ENCODE measurements at places on chromosomes 3 and 15. TPM values are rescaled to one million over a fixed set of nuclear protein-coding genes. Genes with fewer than 3 reads are reported as not detected.

BOC gene
- total RNA-seq: 11.3 TPM

PLA2G4E gene
- total RNA-seq: not detected

SLC51B gene
- not detected for total RNA-seq

CTNNB1 gene
- total RNA-seq: 488 TPM

PAK6 gene
- total RNA-seq: not detected

TTLL13 gene
- not detected for total RNA-seq

SLC9A9 gene
- 2.5 TPM for total RNA-seq

OR5K2 gene
- total RNA-seq: not detected

ADAM10 gene
- 148 TPM for total RNA-seq

KCNH8 gene
- not detected for total RNA-seq

HGD gene
- total RNA-seq: not detected

AGTR1 gene
- total RNA-seq: 2.2 TPM

CSPG4 gene
- total RNA-seq: 595 TPM

PLA2G4D gene
- total RNA-seq: not detected

GALNT15 gene
- 0.28 TPM for total RNA-seq

MAP1A gene
- 95.3 TPM for total RNA-seq

GXYLT2 gene
- 140 TPM for total RNA-seq

CERS3 gene
- not detected for total RNA-seq

PLA2G4B gene
- 2.9 TPM for total RNA-seq

HAPLN3 gene
- 29.9 TPM for total RNA-seq

CFAP100 gene
- total RNA-seq: not detected

PLOD2 gene
- 208 TPM for total RNA-seq

HTR3E gene
- total RNA-seq: not detected

Measured in chondrocyte (in vitro differentiated cells).